ENCODE measurements at places on chromosomes 12 and 14.
A peak's percentile ranks its signal among the peaks of the same experiment; 100 is the strongest.

DNA sequence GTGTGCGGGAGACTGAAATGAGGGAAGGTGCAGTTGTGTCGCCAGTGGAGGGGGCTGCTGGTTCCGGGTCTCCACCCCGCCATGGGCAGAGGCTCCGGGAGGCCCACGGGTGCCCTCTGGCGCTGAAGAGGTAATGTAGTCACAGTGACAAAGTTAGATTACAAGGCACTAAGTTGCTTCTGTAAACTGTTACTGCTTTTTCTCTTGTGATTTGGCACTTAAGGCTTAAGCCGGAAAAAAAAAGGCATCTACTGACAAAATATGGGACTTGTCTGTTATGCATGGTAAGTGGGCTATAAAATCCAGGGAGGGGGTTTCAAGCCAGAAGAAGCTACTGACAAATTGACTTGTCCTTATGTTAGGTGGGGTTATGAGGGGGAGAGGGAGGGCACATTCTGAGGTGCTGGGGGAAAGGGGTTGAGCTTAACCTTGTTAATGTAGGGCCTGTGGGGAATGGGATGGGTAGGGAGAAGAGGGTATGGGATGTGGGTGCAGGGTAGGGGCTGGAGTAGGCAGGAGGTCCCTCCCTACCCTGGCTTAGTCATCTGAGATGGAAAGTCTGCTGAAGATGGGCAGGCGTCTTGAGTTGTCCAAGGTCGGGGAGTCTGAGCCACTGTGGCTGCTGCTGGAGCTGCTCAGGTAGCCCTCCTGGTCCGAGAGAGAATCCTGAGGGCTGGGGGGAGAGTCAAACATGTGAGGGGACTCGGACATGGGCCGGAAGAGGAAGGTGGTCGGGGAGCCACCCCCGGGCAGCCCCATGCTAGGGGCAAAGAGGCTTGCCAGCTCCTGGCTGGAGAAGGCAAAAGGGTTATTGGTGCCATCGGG is 3.7 kb downstream of the ZFP36L1 start:
- DNase-seq: peak; percentile 72

- no peak for DNase-seq
Measured at GRCh38 chr12:92995258-92995903, 66.3 kb upstream of the EEA1 start.

DNA sequence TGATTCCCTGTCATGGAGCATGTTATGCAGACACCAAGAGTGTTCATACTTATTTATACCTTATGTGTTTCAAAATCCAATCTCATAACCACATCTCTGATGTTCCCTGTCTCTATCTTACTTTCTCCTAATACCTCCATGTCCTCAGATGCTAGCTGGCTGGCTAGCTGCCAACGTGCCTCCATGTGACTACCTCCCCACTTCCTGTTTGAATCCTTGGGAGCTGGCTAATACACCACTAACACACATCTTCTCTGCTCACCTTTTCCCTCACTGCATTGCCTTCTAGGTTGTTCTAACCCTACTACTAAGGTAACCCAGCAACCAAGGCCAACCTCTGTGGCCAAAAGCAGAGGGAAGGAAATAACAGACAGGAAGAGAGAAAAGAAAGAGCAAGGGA is 27.3 kb downstream of the TTC5 start:
- no peak for DNase-seq

DNA sequence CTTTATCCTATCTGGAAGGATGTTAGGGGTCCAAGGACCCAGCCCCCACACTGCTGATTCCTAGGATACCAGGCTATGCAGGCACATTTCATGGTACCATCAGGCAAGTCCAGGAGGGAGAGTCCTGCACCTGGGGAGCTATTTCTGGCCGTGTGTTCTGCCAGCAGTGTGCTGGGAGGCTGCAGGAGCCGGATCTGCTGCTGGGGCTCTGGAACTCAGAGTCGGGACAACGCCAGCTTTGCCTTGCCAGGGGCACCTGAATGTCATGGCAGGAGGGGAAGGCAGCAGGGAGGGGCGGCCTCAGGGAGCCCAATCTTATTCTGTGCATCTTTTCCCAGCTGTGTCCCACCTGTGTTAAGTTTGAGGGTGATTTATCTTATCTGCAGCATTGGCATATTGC is 17.8 kb downstream of the SRRM4 start:
- DNase-seq: no peak

DNA sequence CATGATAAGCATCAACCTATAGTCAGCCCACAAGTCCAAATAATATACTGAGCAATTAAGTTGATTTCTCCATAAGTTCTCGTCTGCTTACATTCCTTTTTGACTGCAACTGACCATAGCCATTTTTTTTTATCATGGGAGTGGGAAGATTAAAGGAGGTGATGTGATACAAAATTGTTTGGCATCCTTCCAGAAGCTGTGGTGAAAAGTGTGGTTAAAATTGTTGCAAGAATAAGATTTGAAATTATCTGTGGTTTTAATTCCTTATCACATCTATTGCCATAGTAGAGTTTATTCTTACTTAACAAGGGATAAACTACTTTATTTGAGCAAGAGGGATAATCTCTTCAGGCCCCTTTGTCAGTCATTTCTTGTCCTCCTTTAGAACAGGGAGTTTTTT is 50.7 kb downstream of the LIN52 start:
- no peak for DNase-seq

GRCh38 chr14:23614395-23614828 is 21.8 kb upstream of the DHRS2 start:
- no peak for DNase-seq

DNA sequence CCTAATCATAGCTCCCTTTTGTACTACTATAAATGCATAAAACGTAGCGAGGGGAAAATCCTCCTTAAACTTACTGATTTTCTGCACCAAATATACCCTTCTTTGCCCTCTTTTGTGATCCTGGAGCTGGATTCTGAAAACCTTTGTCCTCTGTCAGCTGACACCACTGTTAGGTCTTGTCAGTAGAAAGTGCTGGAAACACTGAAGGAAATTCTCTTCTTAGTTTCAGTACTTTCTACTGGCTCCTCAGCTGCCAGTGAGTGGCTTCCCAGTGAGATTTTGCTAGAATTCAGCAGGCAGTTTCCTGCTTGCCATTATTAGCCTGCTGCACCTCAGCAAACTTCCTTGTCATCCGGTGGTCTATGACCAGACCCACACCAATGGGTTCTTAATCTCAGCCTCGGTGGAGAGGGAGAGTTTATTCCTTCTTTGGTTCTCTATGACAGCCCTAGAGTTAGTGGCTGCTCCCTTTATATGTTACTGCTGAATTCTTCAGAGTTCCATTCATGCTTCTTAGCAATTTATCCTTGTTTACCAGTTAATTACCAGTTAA is 476.2 kb downstream of the FSCB start:
- DNase-seq: no peak

- no peak for DNase-seq
Measured at GRCh38 chr12:114933428-114934160, 249.6 kb upstream of the TBX3 start.

DNA sequence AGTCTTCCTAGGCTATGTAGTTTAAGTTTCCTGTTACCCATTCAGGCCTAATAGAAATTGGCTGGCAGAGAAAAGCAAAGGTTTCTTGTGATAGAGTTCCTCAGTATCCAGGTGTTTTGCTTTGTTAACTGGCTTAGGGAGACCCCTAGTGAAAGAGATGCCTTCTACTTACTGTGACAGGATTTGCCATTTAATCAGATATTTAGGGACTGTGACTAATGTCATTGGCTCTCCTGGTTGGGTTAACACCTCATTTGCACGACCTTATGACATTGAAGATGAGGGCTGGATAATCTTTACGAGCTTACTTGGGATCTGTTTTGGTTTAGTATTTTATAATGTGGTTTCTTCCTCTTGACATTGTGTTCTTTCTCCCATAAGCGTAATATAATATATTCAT is 5.8 kb downstream of the MON2 start:
- DNase-seq: no peak

DNA sequence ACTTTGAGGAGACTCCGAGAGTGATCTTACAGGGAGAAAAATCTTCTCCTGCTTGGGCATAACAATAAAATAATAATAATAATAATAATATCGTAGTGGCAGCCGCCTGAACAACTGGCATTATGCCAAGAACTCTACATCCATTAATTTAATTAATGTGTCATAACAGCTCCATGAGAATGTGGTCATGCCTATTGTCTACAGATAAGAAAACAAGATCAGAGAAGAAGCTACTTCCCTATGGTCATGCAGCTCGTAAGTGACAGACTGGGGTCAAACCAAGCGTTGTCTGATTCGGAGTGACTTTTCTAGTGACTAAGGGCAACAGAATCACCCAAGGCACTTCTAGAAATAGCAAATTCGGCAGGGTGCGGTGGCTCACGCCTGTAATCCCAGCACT is 11.7 kb downstream of the PROX2 start:
- no peak for DNase-seq

GRCh38 chr14:58177125-58177524 is 22.8 kb upstream of the ACTR10 start:
- DNase-seq: no peak

GRCh38 chr12:108078428-108078827 is 50.7 kb upstream of the WSCD2 start:
- no peak for DNase-seq

- no peak for DNase-seq
Measured at GRCh38 chr14:24337144-24337823, 2.4 kb upstream of the ADCY4 start.

DNA sequence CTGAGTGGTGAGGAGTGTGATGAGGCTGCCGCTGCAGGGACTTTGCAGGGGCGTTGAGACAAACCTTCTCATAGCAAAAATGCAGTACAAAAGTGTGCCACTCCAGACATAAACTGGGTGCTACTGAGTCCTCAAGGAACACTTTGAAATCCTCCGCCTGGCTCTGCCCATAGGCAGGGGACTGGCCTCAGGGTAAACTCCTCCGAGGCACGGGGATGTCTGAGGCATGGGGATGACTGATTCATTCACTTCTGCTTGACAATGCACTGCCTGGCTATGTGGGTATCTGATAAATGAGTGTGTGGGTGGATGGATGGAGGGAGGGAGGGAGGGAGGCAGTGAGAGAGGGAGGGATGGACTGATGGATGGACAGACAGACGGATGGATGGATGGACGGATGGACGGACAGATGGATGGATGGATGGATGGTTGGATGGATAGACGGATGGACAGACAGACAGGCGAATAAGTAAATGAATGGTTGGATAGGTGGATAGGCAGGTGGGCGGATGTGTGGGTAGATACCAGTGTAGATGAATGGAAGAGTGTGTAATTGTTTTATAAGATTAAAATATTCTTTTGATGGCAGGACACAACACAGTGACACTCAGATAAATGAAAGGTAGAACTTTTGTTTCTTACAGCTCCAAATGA is 2.1 kb upstream of the BDKRB2 start:
- no peak for DNase-seq

GRCh38 chr12:106188256-106188655 is 49.5 kb upstream of the NUAK1 start:
- DNase-seq: no peak

GRCh38 chr12:54565986-54566544 is 16.7 kb downstream of the PDE1B start:
- DNase-seq: no peak

GRCh38 chr12:34361721-34362316 is 339.5 kb downstream of the ALG10 start:
- no peak for DNase-seq

GRCh38 chr14:69046476-69046860 is 67.4 kb upstream of the ACTN1 start:
- no peak for DNase-seq

DNA sequence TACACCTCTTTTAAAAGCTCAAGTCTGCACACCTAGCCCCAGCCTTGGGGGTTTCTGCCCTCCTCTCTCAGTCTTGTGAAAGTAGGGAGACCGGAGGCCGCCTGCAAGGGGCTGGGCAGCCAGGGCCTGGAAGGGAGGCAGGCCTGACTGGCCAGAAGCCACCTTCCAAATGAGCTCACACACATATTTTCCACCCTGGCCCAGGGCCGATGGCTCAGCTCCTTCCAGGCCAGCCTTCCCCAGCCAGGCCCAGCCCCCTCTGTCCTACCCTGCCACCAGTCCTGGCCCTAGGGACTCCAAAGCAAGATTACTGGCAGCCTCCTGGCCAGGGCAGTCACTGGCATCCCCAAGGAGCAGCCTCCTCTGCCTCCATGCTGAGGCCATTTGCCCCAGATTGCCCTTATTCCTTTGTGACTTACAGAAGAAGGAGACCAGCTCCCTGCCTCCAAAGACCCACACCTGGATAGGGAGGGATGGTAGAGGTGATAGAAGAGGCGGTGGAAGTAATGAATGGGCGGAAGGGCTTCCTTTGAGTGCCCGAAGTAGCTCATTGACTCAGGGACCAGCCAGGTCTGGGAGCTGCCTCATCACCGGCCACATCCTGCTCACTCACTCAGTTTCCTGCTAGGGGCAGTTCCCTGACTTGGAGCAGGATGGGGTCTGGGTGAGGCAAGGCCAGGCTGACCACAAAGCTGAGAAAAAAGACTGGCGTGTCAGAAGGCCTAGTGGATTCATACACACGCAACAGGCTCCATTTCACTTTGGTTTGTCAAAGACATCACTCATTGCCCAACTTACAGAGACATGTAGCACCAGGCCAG is 14.8 kb downstream of the MMP14 start:
- no peak for DNase-seq

GRCh38 chr14:21343035-21343794 is 40.6 kb downstream of the SUPT16H start:
- DNase-seq: no peak

- DNase-seq: no peak
Measured at GRCh38 chr12:123576611-123577010, 7.7 kb upstream of the TMED2 start.

GRCh38 chr12:102562836-102563425 is 82.6 kb upstream of the IGF1 start:
- DNase-seq: no peak

- DNase-seq: peak; percentile 14
Measured at GRCh38 chr12:109255377-109255776, 53.7 kb downstream of the FOXN4 start.

DNA sequence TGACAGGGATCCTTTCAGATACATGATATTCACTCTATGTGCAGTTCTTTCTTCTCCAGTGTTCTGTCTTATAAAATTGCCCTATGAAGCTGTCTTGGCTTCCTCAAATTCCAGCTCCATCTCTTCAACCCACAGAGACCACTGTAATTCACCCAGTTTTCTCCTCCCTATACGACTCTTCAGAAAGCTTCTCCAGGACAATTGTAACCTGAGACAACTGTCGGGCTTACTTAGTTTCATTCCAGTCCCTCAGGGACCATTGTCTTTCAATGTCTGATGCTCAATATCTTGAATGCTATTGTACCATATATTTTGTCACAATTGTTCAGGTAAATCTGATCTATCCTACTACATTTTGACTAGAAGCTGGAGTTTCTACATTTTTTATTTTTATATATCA is 345.3 kb downstream of the RPL10L start:
- DNase-seq: no peak

DNA sequence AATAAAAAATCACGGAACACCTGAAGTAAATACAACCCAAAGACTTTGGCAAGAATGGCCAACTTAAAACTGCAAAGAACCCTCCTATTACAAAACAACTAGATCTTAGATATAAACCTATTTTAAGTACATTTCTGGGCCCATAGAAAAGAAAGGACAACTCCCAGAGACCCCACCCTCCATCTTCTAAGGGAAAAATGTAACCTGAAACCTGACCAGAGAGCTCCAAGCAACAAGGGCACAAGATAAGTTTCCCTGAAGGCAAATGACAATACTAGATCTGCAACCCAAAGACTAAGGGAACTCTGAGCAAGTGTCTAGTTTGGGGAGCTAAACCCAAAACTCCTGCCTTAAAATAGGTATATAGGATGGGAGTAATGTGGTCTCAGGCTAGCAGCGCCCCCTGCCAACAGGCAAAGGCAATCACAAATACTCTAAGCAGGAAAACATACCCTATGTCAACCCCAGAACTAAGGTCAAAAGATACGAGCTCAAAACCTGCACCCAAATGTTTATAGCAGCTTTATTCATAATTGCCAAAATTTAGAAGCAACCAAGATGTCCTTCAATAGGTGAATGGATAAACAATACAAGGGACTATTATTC is 218.9 kb downstream of the ITPR2 start:
- DNase-seq: no peak

Measured in NCI-H526 treated with DMSO at 0.1 percent for 48 hours (cell line).